ENCODE measurements at places on chromosomes 2 and 18.

- DNase-seq, result no peak
Measured at GRCh38 chr2:204581946-204582345, 36.7 kb downstream of the PARD3B start.

DNA sequence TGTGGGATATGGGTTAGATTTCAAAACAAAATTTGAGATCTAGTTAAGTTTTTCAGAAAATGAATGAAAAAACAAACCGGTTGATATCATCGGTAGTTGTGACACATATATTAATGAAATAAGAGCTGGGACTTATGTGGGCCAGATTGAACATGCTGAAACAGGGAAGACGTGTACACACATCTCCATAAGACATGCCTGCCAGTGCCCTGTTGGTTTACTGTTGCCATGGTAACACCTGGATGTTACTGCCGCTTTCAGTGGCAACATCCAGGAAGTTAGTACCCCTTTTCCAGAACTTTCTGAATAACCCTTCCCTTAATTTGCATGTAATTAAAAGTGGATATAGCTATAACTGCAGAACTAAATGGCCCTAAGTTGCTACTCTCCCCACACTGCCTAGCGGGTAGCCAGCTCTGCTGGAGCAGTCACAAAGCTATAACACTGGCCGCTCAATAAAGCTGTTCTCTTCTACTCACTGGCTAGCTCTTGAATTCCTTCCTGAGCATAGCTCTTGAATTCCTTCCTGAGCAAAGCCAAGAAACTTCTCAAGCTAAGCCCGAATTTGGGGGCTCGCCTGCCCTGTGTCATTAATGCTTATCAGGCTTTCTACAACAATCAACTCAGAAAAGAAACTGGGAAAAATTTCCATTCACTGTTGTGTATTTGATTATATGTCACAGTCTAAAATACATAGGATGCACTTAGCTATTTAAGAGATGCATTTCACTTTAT, 776.3 kb upstream of the CDH7 start:
- no peak for DNase-seq

- no peak for DNase-seq
Measured at GRCh38 chr2:37493425-37493824, 149.0 kb downstream of the QPCT start.

GRCh38 chr2:134253804-134254203, at the start of gene MGAT5:
Gene MGAT5, plus strand, starts transcription at chr2:134254072. Its CDS starts 332 bp downstream, at chr2:134254404.
- DNase-seq, result no peak

GRCh38 chr2:30217644-30218337, 13.5 kb upstream of the LBH start:
- no peak for DNase-seq

Data from stimulated activated effector memory CD8-positive, alpha-beta T cell treated with anti-CD3 and anti-CD28 coated beads, Interleukin-12 subunit alpha, Interleukin-12 subunit beta, amount 100 ng/mL, for 72 hours (primary cell).